ENCODE measurements at places on chromosomes 1 and 21. TPM values are rescaled to one million over a fixed set of nuclear protein-coding genes. Genes with fewer than 3 reads are reported as not detected.

DNA sequence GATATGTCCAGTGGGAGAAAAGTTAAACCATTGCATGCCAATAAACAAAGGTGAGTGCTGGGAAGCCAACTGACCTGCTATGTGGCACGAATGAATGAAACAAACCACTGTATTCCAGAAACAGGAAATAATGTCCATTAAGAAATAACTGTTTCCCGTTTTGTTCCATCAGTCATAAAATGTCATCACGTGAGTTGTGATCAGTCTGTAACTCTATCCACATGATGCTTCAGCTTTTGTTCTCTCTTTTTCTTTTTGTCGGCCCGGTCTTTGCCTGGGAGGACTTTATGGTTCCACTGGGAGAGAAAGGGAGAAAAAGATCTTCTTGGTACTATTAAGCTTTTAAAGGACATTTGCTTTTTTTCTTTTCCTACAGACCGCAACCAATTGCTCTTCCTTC lies 179.9 kb downstream of the TGFB2 start:
- no peak overlapping the region for H3K4me3 ChIP-seq
- no peak for DNase-seq
- H3K27ac ChIP-seq: no peak overlapping the region
- no peaks in the 10 kb centered on the region for H3K4me1 ChIP-seq

GRCh38 chr1:61202854-61203598 lies 120.7 kb downstream of the NFIA start:
- H3K27ac ChIP-seq: no peak overlapping the region
- no peaks in the 10 kb centered on the region for H3K27me3 ChIP-seq
- no peak overlapping the region for H3K4me3 ChIP-seq
- DNase-seq: no peak
- no peaks in the 10 kb centered on the region for H3K36me3 ChIP-seq
- H3K4me1 ChIP-seq: no peaks in the 10 kb centered on the region

- H3K27ac ChIP-seq: no peak overlapping the region
- no peak overlapping the region for H3K4me3 ChIP-seq
- no peaks in the 10 kb centered on the region for H3K27me3 ChIP-seq
- no peaks in the 10 kb centered on the region for H3K36me3 ChIP-seq
- DNase-seq: no peak
- no peaks in the 10 kb centered on the region for H3K4me1 ChIP-seq
Measured at GRCh38 chr1:231284441-231284840, 43.4 kb downstream of the GNPAT start.

GRCh38 chr1:91124290-91124985 lies 102.6 kb upstream of the ZNF644 start:
- no peaks in the 10 kb centered on the region for H3K36me3 ChIP-seq
- H3K4me3 ChIP-seq: no peak overlapping the region
- H3K27me3 ChIP-seq: peaks cover 5% of the 10 kb centered on the region
- DNase-seq: no peak

DNA sequence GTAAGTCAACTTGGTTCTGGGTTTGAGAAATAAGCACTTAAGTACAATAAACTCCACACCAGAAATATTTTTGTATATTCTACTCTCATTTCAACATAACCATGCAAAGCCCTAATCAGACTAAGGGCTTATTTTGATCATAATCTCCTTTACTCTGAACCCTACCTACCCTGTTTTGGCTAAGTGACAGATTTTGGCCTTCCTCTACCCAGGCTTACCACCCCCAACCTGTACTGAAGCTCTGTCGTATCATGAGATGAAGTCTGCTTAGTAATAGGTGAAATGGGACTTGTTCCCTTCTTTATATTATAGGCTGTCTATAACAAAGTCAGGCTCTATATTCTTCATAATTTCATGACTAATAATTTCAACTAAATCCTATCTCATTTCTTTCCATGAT lies 135.5 kb downstream of the RERE start:
- H3K27me3 ChIP-seq: no peaks in the 10 kb centered on the region
- no peaks in the 10 kb centered on the region for H3K4me1 ChIP-seq
- no peaks in the 10 kb centered on the region for H3K36me3 ChIP-seq
- no peak overlapping the region for H3K4me3 ChIP-seq
- no peak for DNase-seq

- H3K4me1 ChIP-seq: no peaks in the 10 kb centered on the region
- no peak overlapping the region for H3K27ac ChIP-seq
- DNase-seq: no peak
Measured at GRCh38 chr1:81044708-81045107, 756.0 kb upstream of the ADGRL2 start.

DNA sequence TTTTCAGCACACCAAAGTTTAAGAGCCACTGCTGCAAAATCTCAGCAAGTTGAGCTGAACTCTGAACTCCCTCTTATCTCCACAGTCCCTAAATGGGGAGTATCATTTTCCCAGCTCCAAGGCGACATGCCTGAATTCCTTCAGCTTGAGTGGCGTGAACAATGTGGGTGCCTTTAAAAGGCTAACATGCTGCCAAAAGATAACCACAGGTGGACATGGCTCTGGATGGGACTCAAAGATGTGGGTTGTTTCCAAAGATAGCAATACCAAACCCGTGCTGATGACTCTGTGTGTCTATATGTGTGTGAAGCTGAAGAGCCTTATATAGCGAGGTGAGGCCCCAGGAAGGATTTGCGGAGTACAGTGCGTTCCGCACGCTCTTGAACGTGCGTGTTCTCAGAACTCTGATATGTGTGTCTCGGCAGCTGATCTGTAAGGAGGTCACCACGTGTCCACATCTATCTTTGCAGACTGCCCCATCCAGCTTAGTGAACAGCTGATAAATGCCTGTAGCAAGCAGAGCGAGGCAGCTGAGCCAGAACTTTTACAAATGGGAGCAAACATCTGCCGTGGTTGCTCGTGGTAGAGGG lies 189.2 kb downstream of the DYRK1A start:
- no peaks in the 10 kb centered on the region for H3K4me1 ChIP-seq
- H3K36me3 ChIP-seq: no peaks in the 10 kb centered on the region
- no peak overlapping the region for H3K27ac ChIP-seq
- no peak overlapping the region for H3K4me3 ChIP-seq

- H3K4me3 ChIP-seq: no peak overlapping the region
- peaks cover 10% of the 10 kb centered on the region for H3K4me1 ChIP-seq
- no peaks in the 10 kb centered on the region for H3K27me3 ChIP-seq
- DNase-seq: no peak
- H3K36me3 ChIP-seq: peaks cover 5% of the 10 kb centered on the region
Measured at GRCh38 chr1:226403201-226404034, 4.5 kb downstream of the PARP1 start.

GRCh38 chr1:96596226-96596922 lies 125.2 kb upstream of the PTBP2 start:
- DNase-seq: peak; percentile 2
- H3K27ac ChIP-seq: no peak overlapping the region
- H3K4me3 ChIP-seq: no peak overlapping the region
- no peaks in the 10 kb centered on the region for H3K36me3 ChIP-seq
- no peaks in the 10 kb centered on the region for H3K27me3 ChIP-seq
- H3K4me1 ChIP-seq: no peaks in the 10 kb centered on the region

DNA sequence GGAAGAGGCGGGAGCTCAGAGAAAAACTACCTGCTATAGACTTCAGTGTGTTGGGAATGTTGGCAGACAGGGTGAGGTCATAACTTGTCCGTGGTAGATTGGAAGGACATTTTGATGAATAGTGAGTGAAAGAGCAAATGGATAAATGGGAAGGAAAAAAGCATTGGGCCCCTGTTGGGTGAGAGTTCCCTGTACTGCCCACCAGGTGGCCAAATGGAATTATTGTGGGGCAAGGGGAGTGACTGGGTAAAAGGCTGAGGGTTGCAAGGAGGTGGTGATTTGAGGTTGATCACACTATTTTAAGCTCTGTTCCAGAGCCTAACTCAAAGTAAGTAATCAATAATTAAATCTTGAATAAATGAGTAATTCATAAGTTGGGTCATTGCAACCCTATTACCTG lies 60.4 kb downstream of the MRPS6 start:
- no peaks in the 10 kb centered on the region for H3K27me3 ChIP-seq
- no peak for DNase-seq
- H3K4me1 ChIP-seq: peaks cover 49% of the 10 kb centered on the region
- H3K36me3 ChIP-seq: no peaks in the 10 kb centered on the region
- H3K27ac ChIP-seq: no peak overlapping the region
- H3K4me3 ChIP-seq: no peak overlapping the region

- H3K4me1 ChIP-seq: no peaks in the 10 kb centered on the region
- H3K4me3 ChIP-seq: no peak overlapping the region
- no peak overlapping the region for H3K27ac ChIP-seq
- H3K27me3 ChIP-seq: peaks cover 11% of the 10 kb centered on the region
- DNase-seq: no peak
- H3K36me3 ChIP-seq: no peaks in the 10 kb centered on the region
Measured at GRCh38 chr1:34213956-34214355, 37.2 kb downstream of the C1orf94 start.

DNA sequence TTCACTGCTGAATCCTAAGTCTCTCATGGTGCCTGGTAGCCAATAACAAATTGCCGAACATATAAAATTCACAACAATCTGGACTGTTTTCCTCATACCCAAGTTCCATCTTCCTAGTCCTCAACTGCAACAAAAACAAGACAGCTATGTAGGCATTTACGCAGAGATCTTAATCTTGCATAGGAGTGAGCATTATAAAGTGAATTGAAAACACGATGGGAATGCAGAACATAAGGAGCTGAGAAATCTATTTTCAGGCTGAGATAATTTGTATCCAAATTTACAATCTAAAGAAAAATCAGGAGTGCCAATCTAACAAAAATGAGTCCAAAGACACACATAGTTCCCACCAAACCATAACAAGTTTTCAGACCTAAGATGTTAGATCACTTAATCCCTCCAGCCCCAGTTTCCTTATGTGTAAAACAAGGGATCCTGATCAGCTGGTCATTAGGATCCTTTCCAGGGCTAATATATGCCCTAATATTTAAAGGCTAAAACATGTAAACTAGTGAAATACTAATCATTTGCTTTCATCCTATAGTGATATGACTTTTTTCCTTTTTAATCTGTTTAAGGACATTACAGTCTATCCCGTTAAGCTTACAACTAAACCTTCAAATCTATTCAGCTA lies 1.9 kb downstream of the SLC16A1 start:
- H3K4me1 ChIP-seq: peaks cover 28% of the 10 kb centered on the region
- DNase-seq: no peak
- no peaks in the 10 kb centered on the region for H3K36me3 ChIP-seq
- no peak overlapping the region for H3K27ac ChIP-seq
- H3K4me3 ChIP-seq: no peak overlapping the region

DNA sequence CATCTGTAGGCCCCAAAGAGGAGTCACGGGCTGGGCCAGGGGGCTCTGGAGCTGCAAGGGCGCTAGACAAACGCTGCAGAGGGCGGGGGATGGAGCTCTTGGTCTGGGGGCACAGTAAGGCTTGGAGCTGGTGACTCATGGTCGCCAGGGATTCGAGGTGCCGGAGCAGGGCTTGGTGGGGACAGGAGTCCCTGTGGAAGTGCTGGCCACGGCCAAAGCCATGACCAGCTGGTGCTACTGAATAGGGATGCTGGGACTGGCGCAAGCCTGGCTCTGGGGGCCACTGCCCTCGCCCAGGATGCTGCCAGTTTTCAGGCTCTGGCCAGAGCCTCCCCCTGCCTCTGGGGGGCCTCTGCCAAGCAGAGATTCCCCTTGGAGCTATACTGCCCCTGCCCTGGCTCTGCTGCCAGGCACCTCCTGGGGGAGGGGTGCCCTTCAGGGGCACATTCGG lies 25.2 kb downstream of the SPOCD1 start:
- H3K27me3 ChIP-seq: peaks cover 4% of the 10 kb centered on the region
- DNase-seq: no peak
- H3K27ac ChIP-seq: no peak overlapping the region

- H3K27me3 ChIP-seq: no peaks in the 10 kb centered on the region
- DNase-seq: no peak
- peaks cover 32% of the 10 kb centered on the region for H3K4me1 ChIP-seq
- peaks cover 8% of the 10 kb centered on the region for H3K36me3 ChIP-seq
- no peak overlapping the region for H3K27ac ChIP-seq
Measured at GRCh38 chr1:160807247-160807646, 11.3 kb downstream of the LY9 start.

GRCh38 chr1:95168761-95169351 lies 51.7 kb downstream of the TLCD4 start:
- no peaks in the 10 kb centered on the region for H3K4me1 ChIP-seq
- no peaks in the 10 kb centered on the region for H3K27me3 ChIP-seq
- no peak overlapping the region for H3K4me3 ChIP-seq
- H3K27ac ChIP-seq: no peak overlapping the region
- no peaks in the 10 kb centered on the region for H3K36me3 ChIP-seq
- DNase-seq: no peak

DNA sequence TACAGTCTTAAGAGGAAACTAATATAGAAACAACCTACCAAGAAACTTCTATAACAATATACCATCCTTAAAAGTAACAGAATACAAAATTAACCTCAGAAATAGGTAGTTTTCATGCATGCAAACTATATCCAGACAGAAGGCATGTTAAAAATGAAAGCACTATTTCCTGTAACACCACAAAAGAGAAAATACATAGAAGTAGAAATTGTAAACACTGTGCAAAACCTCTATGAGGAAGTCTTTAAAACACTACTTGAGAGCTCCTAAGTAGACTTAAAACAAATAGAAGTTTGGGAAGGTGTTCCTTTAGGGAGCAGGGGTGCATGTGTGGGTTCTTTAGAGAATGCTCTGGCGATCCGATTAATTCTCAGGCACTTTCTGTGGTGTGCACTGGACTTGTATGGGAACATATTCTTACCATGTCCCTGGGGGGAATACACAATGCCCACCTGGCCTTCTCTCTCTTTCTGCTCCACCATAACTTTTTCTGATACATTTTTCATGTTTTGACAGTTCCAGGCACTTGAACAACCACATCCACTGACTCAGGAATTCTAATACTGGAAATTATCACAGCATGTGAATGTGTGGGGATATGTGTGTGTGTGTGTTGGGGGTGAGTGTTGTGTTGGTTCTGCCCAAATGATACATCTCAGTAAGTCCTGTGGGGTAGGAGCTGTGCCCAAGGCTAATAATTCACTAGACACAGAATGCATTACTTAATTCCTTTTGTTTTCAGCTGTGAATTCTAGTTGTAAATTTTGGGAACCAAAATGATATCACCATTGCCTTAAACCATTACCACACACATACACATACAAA lies 866.3 kb upstream of the B3GALT2 start:
- peak overlapping the region; percentile 72 for H3K27ac ChIP-seq
- H3K36me3 ChIP-seq: no peaks in the 10 kb centered on the region
- H3K4me1 ChIP-seq: peaks cover 27% of the 10 kb centered on the region
- H3K4me3 ChIP-seq: peak overlapping the region; percentile 29
- no peaks in the 10 kb centered on the region for H3K27me3 ChIP-seq

GRCh38 chr1:51306950-51307349 lies 23.4 kb downstream of the TTC39A start:
- H3K27ac ChIP-seq: no peak overlapping the region
- H3K27me3 ChIP-seq: no peaks in the 10 kb centered on the region
- no peaks in the 10 kb centered on the region for H3K4me1 ChIP-seq
- H3K4me3 ChIP-seq: no peak overlapping the region

The LHX8 gene
- total RNA-seq: not detected

The FAM110D gene
- not detected for total RNA-seq

The POLR3C gene
- total RNA-seq: 25.8 TPM

The TRIM17 gene
- total RNA-seq: 4.7 TPM

The CFAP298 gene
- total RNA-seq: 22.8 TPM

The AGT gene
- total RNA-seq: 1.2 TPM

The PBX1 gene
- 2.9 TPM for total RNA-seq

The HIPK1 gene
- 99.5 TPM for total RNA-seq

The AQP10 gene
- not detected for total RNA-seq

The TMEM167B gene
- 36.7 TPM for total RNA-seq

Data from T-cell (primary cell).